Fibroblast of mammary gland (primary cell): ENCODE measurements at places on chromosomes 1 and 21.

DNA sequence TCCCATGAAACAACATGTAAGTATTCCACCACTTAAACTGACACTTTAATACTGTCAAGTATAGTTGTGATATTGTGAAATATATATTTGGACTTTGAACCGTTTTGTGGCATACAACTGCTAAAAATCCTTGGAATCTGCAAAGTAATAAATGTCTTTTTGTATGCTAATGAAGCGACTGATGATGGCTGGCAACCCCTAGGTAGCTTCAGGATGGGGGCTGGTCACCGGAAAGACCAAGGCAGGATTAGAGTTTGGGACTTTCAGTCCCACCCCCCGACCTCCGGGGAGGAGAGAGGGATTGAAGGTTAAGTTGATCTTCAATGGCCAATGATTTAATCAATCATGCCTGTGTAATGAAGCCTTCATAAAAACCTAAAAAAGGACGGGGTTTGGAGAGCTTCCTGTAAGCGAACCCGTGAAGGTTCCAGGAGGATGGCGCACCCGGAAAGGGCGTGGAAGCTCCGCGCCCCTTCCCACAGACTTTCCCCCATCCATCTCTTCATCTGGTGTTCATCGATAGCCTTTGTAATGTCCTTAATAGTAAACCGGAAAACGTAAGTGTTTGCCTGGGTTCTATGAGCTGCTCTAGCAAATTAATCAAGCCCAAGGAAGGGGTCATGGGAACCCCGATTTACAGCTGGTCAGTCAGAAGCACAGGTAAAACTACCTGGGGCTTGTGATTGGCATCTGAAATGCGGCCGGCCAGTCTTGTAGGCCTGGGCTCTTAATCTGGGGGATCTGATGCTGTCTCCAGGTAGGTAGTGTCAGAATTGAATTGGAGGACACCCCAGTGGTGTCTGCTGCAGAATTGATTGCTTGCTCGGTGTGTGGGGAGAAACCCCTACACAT lies 1.8 kb upstream of the ZNF281 start:
- DNase-seq: no peak

DNA sequence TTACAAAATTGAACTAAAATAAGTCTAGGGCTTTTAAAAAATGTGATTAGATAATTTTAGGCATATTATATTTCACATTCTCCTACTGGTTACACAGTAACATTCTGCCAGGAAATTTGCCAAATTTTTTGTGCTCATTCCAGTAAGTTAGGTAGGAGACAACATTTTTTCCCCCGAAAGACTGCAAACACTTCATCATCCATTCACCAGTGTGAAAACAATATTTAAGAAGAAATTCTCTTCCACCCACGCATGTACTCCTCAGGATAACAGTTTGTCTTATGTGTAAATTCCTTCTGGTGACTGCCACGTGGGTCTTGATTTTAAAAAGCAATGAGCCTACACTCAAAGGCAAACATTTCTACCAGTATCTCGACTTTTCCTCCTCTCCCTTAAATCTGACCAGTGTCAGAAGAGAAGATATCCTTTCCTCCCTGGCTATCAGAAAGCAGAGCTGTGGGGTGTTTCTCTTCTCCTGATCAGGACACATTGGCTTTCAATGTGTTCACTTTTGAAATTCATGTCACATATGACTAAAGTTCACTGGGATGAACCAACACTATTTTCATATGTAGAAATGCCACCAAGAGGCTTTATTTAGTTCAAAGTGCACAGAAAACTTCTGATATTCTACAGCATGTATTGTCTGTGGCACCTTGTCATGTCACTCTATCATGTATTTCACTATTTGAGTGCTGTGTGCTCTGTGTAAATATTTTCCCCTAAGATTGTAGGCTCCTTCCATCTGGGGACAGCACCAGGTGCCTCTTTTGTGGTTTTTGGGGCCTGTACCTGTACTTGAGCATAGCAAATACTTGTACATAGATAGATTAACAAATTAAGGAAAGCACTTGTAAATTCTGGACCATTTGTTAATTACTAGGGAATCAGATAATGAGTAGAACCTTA lies 38.6 kb downstream of the LHX9 start:
- peak; percentile 11 for DNase-seq

GRCh38 chr21:45987121-45987711 lies 5.6 kb downstream of the COL6A1 start:
- DNase-seq: no peak

- DNase-seq: no peak
Observed at GRCh38 chr1:170705981-170706380, 42.0 kb downstream of the PRRX1 start.

DNA sequence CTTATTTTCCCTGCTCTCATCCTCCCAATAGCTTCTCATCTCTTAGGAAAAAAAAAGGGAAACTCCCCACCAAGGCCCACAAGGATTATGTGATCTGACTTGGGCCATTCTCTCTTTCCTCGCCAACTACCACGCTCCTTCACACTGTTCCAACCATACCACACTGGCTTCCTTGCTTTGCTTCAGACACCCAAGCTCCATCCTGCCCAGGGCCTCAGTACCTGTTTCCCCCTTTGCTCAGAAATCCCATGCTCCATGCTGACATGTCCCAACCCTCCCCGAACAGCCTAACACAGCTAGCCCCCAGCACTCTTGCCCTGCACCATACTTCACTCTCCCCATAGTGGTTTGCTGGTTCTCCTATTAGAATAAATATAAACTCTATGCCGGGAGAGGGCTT lies 39.2 kb downstream of the MAB21L3 start:
- no peak for DNase-seq

DNA sequence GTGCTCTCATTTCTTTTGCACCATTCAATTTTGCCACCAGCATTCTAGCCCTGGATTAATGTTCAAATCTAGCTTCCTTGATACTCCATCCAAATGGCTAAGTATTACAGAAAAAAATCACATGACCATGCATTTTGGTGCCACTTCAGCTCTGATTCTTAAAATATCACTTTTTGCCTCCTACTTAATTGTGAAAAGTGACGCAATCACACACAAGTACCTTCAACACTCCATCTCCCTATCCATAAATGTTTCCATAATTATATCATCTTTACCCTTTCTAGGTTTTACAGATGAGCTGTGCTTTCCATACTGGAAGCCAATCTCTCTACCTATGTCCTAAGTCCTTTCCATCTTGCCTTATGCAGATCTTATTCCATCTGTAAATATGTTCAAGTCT lies 16.0 kb downstream of the CRYZ start:
- no peak for DNase-seq

DNA sequence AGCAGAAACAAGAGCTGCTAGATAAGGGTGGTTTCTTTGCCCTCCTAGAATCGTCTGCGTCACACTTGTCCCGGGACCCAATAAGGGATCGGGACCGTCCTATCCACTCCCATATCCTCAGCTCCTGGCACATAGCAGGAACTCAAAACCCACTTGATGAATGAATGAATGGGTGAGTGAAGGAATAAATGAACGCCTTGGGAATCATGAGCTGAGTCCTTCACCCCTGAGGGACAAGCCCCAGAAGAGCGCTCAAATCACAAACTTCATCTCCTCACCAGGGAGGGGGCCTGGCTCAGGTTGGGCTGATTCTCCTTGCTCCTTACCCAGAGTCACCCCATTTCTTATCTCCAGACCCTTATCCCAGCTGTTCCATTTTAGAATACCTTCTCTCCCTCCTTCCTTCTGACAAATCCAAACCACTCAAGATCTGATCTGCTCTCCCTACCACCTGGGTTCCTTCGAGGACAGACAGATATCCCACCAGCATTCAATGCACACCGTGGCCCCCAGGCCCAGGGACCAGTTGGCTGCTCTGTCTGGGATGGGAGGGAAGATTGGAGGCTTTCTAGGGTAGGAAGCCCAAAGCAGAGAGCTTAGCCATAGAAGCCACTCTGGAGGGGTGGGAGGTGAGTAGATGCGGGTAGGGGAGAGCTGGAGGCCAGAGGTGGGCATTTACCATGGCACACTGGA lies 643 bp upstream of the MOB3C start:
- no peak for DNase-seq

- DNase-seq: no peak
Observed at GRCh38 chr1:205330150-205330549, 8.6 kb upstream of the NUAK2 start.

GRCh38 chr1:78755986-78756385 lies 106.4 kb downstream of the IFI44 start:
- no peak for DNase-seq

- peak; percentile 6 for DNase-seq
Observed at GRCh38 chr1:92446546-92446945, 40.2 kb downstream of the GFI1 start.

DNA sequence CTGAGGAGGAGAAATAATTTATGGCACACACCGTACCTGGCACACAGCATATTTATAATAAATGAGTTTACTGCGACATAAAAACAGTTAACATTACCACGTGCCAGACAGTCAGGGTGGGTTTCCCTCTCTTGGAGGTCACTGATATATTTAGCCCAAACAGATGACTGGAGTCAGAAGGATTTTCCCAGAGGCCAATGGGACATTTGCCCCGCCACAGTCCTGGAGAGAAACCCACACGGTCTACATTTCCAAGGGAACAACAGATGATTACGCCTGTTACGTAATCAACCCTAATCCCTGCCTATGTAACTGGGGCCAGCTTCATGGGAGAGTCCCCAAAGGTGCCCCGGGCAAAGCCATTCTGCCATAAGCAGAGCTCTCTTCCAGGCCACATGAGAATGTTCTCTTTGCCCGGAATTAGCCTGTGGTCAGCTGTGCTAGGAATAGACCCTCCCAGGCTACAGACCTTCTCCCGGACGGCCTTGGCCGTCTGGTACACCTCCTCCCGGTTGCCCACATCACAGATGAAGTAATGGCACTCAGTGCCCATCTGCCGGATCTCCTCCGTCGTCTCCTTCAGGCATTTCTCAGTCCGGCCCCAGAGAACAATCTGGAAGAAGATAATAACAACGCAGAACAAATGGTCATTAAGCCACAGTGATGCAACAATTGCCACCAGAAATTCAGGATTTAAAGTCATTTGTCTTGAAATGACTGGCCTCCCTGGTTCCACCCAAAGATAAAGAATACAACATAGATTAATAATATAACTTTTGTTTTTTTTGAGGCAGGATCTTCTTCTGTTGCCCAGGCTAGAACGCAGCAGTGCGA lies 37.7 kb downstream of the DHRS3 start:
- DNase-seq: peak; percentile 58

DNA sequence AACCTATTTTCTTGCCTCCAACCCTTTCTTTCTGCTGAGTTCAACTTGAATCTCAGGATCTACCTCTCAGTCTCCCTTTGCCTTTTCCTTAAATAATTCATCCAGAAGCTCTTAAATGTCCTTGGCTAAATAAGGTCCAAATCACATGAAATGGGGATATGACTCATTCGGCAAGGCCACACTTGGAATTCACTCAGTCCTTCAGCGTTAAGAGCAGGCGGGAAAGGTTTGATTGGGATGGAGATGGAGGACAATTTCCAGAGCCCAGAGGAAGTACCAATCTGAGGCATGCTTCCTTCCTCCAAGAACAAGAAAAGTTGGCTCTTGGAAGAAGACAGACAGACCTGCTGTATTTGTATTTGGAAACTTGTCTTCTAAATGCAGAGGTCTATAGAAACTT lies 128.5 kb downstream of the PROX1 start:
- peak; percentile 10 for DNase-seq

DNA sequence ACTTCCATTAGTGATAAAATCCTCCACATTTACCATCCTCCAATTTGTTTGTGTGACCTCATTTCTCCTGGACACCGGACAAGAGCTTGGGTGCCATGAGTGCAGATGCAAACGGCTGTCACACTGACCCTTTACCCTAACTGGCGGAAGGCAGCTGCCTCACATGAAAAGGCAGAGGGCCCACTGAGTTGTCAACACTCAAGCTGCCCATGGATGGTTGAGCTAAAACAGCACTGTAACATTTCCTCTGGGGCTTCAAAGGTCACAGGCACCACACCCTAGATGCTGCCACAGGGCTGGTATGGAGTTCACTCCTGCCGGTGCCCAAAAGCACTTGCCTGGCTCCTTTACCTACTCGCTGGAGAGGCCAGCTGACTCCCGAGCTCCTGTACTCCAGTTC lies 653.4 kb downstream of the KCNT2 start:
- DNase-seq: no peak

- DNase-seq: no peak
Observed at GRCh38 chr1:151144474-151145303, 1.7 kb downstream of the SEMA6C start.

- DNase-seq: no peak
Observed at GRCh38 chr21:15688809-15689208, 41.0 kb upstream of the USP25 start.

DNA sequence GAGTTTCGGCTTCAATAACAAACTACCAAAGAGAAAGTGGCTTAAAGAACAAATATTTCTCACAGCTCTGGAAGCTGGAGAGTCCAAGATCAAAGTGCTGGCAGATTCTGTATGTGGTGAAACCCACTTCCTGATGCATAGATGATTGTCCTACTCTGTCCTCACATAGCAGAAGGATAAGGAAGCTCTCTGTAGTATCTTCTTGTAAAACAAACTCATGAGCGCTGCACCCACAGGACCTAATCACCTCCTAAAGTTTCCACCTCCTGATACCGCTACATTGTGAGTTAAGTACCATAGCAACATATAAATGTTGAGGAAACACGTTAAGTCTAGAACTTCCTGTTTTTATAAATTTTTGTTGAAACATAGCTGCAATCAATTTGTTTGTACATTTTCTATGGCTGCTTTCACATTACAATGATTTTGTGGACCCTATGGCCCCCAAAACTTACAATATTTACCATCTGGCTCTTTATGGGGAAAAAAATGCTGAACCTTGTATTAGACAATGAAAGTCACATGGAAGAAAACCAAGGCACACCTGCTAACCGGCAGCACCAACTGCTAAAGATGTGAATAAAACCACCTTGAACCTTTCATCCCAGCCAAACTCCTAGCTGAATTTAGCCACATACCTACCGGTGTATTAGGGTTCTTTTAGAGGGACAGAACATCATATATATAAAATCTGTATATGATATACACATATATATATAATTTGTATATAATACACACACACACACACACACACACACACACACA lies 1423.4 kb downstream of the NCAM2 start:
- no peak for DNase-seq

DNA sequence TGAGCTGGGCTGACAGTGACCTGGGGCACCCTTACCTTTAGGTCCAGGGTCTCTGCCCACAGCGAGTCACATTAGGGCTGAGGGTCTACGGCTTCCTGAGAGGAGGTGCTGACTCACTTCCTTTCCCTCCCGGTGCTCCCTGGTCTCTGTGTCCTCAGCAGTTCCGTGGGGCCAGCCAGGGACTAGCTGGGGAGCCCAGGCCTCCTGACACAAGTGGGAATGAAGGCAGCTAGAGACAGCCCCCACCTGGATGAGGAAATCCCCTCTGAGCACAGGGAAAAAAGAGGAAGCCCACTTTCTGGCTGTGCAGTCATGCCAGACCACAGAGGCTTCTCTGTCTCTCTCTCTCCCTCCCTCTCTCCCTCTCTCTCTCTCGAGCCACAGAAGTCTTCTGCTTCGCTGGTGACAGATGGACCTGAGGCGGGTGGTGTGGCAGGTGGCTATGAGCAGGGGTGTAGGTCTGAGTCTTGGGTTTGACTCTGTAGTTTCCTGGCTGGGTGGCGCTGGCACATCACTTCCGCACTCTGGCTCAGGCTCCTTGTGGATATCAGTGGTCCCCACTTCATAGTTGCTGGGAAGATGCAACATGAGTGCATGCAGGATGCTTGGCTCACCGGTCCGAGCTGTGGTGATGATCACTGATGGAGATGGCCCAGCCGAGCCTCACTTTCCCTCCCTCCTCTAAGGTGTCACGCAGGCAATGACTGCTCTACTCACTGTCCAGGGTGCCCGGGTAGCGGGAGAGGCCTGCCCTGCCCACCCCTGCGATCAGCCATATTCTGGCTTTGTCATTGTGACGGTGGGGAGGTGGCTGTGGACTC lies 3.5 kb downstream of the SLC66A1 start:
- peak; percentile 48 for DNase-seq
